ENCODE measurements at places on chromosomes 11 and 22.

GRCh38 chr11:64445651-64446050, 86.7 kb downstream of the RPS6KA4 start:
- no peak for DNase-seq

- DNase-seq = no peak
Measured at GRCh38 chr11:107858217-107859070, at the start of gene SLC35F2. Gene SLC35F2, minus strand, starts transcription at chr11:107858787. Its CDS starts 20 bp downstream, at chr11:107858767.

GRCh38 chr11:12354750-12355545, 22.4 kb upstream of the PARVA start:
- DNase-seq = no peak

- DNase-seq = no peak
Measured at GRCh38 chr11:11605181-11605580, 16.6 kb downstream of the GALNT18 start.

GRCh38 chr11:114307524-114308203, 11.5 kb downstream of the NNMT start:
- DNase-seq = peak; percentile 94

- no peak for DNase-seq
Measured at GRCh38 chr11:133598906-133599305, 66.6 kb upstream of the OPCML start.

- DNase-seq = no peak
Measured at GRCh38 chr11:108177570-108177969, 44.9 kb downstream of the NPAT start.

GRCh38 chr11:124729571-124729970, 10.2 kb upstream of the NRGN start:
- no peak for DNase-seq

DNA sequence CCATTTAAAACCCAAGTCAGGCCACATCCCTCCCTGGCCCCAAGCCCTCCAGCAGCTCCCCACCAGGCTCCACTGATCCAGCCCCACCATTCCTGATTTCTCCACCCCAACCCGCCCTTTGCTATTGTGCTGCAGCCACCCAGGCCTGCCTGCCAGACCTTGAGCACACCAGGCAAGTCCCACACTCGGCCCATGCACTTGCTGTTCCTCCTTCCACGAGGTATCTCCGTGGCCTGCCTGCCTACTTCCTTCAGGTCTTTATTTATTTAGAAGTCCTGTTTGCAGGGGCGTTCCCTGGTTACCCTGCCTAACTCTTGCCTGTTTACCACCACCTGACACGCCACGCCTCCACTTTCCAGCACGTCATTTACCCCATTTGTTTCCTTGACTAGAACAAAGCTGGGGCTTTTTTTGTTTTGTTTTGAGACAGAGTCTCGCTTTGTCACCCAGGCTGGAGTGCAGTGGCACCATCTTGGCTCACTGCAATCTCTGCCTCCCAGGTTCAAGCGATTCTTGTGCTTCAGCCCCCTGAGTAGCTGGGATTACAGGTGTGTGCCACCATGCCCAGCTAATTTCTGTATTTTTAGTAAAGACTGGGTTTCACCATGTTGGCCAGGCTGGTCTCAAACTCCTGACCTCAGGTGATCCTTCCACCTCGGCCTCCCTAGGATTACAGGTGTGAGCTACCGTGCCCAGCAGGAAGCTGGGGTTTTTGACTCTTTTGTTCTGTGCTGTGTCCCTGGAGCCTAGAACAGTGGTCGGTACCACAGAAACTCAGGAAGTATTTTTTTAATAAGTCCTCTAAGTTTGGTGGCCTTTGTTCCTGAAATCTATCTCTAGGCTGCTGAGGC, 6.7 kb downstream of the CENPM start:
- DNase-seq = no peak

- no peak for DNase-seq
Measured at GRCh38 chr11:69837791-69838190, 18.6 kb upstream of the FGF3 start.

DNA sequence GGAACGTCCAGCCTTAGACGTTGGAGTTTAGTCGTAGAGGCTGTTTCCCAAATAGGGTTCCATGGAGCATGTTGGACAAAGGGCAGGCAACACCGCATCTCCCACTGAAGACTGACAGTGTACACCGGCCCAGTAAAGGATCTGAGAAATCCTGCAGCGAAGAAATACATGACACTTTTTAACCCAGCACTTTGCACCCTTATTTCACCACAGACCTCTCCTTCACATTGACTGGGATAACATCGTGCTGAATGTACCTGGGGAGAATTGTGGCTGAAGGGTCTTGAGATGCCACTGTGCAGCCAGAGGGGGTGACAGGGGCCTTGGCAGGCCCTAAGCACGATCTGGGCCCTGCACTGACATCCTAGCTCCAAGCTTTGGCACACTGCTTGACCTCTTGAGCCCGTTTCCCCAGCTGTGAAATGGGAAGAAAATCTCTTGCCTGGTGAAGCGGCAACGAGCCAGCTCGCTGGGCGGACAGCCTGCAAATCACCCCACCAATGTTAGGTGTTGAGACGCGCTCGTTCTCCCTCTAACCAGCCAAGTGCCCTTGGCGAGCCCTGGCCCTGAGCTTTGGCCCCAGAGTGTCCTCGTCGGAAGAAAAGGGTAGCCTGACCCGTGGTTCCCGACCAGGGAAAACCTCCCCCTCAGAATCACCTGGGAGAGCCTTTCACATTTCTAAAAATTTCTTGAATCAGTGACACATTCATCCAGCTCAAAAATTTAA, 13.4 kb downstream of the CD5 start:
- DNase-seq = no peak

GRCh38 chr11:108616549-108616948, 23.0 kb upstream of the EXPH5 start:
- DNase-seq = peak; percentile 56

GRCh38 chr11:69240332-69241074, 53.5 kb upstream of the MYEOV start:
- DNase-seq = no peak

DNA sequence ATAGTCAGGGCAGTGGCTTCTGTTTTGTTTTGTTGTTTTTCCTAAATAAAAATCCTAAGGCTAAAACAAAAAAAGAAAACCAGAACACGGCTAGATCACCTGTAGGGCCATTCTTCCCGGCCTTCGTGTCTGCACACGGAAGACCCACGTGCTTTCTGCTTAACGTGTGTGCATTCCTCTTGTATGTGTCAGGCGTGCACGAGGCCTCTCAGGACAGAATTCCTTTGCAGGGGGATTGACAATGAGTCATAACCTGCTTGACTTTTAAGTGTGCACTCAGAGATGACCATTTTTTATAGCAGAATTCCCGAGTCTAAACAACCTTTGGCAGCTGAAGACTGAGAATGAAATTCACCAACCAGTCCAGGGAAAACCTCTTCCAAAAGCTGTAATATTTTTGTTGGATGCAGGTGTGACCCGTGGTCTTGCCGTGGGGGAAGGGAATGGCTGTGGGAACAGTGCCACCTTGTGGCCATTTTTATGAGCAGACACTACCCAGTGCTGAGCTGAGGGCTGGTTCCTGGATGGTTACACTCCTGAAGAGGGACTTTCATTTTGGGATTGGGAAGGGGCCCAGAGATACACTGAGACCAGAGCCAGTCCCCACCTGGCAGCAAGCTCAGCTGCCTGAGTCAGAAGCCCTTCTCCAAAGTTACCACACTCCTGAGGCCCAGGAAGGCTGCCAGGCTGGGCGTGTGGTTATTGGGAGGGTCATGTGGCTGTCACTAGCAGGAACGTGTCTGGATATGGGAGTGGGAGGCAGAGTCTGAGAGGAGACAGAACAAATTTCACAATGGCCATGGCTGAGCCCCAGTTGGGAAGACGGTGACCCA, 35.7 kb upstream of the DKK3 start:
- peak; percentile 90 for DNase-seq

DNA sequence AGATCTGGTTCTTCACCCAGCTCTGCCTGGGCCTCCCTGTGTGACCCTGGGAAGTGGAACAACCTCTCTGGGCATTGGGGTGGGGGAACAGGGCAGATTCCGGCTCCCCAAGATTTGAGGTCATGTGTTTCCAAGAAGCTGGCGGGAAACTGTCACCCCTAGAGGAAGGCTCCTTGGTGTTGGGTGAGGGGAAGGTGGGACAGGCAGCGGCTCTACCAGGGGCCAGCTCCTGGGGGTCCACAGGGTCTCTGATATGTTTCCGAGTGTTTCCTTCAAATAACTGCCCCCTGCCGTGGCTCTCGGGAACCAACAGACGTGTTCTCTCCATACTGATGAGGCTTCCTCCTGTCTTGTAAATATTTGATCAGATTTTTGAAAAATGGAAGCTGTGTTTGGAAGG, 78.5 kb downstream of the MPPED1 start:
- DNase-seq = no peak

DNA sequence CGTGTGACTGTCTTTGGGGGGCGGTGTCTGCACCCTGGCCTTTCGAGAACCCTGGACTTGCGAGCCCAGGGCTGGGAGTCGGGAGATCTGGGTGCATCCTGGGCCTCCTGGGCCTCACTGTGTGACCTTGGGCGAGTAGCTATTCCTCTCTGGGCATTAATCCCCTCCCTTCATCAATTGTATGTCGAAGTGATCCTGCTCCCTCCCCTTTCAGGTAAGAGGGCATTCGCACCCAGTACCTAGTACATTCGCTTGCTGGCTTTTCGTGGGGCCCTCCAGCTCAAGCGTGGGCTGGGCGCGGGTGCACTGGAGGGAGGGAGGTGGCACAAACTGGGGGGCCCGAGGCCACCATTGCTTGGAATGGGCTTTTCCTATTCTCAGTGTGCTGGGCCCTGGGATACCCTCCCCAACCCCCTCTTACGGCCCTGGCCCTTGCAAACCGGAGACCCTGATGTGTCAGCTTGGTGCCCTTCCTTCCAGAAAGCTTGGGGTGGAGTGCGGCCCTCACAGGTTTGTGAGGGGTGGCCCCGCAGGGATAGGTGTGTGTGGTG, 530 bp downstream of the USP35 start:
- no peak for DNase-seq

- no peak for DNase-seq
Measured at GRCh38 chr22:38270091-38270992, 2.5 kb downstream of the TMEM184B start.

DNA sequence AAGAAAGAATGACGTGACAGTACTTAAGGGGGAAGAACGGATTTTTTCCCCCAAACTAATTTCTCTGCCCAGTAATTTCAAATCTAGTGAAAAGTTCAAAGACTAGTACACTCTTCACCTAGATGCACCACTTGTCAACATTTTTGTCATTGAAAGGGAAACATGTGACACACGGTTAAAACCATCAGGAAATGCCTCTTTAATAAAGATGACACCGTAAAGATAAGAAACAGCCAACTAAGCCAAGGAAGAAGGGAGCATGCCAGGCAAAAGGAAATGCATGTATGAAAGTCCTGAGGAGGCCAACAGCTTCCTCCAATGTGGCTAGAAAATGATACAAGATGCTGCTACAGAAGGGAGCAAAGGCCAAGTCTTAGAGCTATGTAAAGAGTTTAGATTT, 49.4 kb downstream of the RSF1 start:
- no peak for DNase-seq

GRCh38 chr22:46560696-46561295, 23.4 kb upstream of the CELSR1 start:
- no peak for DNase-seq

DNA sequence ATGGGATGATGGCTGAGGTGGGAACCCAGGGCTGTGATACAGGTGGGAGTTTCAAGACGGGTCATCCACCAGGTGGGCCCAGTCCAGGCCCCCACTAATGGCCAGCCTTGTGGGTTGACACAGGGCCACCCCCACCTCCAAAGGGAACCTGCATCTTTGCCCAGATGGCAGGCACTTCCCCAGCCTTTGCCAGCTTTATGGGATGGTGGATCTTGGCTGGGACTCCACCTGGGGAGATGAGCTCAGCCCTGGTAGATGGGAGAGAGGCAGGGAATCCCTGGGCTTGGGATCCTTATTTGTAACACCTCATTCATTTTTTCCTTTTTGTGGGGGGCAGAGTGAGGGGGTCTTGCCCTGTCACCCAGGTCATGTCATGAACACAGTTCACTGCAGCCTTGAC, 33.4 kb downstream of the CD82 start:
- no peak for DNase-seq

DNA sequence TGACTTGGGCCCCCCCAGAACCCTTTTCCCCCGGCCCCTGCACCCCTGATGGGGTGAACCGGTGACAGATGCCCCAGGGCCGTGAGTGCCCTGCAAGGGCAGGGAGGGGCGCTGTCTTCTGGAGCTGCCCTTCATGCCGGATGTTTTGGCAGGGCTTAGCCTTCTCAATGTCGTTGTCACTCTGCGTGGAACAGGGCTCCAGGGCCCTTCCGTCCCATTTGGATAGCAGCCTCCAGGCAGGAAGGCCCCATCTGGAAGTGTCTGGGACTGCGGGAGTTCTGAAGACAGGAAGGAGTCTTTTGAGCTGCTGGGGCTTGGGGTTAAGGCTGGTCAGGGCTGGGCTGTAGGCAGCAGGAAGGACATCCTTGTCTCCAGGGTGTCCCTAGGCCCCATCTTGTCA, 4.6 kb downstream of the FRMD8 start:
- no peak for DNase-seq

GRCh38 chr11:132972565-132972964, 559.7 kb downstream of the OPCML start:
- no peak for DNase-seq

DNA sequence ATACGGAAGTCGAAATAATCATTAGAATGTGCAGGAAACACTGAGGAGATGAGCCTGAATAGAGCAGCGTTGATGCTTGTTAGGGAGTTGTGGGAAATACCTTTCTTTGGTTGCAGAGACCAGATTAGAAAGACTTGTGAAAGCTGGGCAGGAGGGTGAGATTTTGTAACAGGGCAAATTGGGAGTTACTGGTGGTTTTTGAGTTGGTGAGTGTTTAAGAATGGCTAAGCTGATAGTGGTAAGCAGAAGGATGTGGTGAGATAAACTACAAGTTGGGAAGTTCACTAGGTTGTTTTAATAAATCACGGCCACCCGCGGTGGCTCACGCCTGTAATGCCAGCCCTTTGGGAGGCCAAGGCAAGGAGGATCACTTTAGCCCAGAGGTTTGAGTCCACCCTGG, 34.4 kb downstream of the MCAM start:
- DNase-seq = no peak

DNA sequence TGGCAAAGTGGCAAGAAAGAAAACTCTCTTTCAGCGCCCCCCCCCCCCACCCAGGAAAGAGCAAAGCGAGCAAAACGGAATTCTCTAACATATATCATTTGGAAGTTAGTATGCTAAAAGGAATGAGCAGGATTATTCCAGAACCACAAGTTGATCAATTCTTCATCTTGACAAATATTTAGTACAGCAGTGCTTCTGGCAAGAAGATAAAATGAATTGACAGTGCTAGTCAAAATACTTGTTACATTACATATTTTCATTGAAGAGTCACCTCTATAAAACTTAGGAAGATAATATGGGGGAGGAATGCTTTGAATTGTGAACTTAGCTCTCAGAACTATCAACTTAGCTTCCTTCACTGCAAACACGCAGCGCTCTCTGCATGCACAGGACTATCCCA, 377.4 kb downstream of the DYNC2H1 start:
- DNase-seq = no peak
